Activated B cell treated with CpG ODN at 0.5 μM for 24 hours (primary cell): ENCODE measurements at places on chromosomes 11 and 22.

DNA sequence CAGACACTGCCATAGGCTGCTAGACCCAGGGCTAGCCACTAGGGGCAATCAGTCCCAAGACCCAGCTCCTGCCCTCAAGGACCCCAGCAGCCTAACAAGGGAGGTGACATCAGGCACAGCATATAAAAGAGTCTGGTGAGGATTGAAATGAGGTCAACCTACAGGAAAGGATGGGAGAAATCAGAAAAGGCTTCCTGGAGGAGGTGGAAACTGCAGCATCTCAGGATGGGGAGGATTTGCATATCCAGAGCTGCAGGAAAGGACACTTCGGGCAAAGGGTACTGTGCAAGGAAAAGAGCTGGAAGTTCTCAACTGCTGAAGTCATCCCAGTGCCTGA is 2.9 kb upstream of the ARFGAP2 start:
- DNase-seq: no peak

GRCh38 chr11:36757075-36757474 is 159.0 kb upstream of the RAG2 start:
- no peak for DNase-seq

DNA sequence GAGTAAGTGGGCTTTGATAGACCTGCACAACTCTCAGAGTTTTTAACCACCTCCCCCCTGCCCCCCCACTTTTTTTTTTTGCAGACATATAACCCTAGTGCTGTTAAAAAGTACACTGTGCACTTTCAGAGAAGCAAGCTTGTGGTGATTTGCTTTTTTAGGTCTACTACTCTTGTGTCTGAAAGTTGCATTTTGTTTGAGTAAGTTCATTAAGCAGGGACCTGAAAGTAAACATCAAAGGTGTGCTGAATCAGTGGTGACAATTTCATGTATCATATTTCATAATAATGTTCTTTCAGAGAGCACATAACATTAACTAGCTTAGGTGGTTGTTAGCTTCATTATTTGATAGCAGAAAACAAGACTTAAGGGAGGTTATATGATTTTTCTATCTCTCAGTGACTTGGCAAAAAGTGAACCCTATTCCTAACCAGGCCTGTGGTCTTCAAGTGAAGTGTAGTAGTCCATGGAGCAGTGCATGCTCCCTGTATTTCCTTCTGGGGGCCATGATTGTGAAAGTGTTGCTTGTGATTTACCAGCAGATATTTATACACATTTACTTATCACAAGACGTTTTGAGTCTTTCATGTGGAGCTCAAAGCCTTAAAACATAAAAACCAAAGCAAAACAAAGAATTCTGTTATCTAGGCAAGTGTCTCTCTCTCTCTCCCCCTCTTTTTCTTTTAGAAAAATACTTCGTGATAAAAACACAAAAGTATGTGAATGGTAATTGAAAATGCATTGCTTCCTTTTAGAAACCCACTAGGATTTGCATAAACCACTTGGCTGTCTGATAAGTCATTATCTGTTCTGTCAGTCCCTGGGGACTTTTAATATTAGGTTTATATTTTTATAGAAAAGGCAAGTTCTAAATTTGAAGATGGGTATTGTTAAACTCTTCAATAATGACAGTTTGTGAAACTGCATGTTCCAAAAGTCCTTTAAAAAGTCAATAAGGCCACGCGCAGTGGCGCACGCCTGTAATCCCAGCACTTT is 7.5 kb upstream of the RAG2 start:
- no peak for DNase-seq

DNA sequence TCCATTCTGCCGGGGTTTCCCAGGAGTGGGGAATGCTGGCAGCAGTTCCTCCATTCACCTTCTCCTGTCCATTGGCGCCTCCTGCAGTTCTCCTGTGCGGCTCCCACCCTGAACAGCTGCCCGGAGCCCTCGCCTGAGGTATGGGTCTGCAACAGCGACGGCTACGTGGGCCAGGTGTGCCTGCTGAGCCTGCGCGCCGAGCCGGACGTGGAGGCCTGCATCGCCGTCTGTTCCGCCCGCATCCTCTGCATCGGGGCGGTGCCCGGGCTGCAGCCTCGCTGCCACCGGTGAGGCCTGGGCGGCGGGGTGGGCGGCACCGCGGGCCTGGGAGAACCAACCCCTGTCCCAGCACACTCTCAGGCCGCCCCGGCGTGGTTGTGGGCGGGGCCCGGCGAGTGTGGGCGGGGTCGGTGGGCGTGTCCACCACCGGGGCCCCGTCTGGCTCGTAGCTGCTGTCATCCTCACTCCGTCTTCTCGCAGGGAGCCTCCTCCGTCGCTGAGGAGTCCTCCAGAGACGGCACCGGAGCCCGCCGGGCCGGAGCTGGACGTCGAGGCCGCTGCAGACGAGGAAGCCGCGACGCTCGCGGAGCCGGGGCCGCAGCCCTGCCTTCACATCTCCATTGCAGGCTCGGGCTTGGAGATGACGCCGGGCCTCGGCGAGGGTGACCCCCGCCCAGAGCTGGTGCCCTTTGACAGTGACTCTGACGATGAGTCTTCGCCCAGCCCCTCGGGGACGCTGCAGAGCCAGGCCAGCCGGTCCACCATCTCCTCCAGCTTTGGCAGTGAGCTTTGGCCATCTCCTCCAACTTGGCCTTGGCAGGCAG is 14.0 kb upstream of the RELT start:
- DNase-seq: no peak

DNA sequence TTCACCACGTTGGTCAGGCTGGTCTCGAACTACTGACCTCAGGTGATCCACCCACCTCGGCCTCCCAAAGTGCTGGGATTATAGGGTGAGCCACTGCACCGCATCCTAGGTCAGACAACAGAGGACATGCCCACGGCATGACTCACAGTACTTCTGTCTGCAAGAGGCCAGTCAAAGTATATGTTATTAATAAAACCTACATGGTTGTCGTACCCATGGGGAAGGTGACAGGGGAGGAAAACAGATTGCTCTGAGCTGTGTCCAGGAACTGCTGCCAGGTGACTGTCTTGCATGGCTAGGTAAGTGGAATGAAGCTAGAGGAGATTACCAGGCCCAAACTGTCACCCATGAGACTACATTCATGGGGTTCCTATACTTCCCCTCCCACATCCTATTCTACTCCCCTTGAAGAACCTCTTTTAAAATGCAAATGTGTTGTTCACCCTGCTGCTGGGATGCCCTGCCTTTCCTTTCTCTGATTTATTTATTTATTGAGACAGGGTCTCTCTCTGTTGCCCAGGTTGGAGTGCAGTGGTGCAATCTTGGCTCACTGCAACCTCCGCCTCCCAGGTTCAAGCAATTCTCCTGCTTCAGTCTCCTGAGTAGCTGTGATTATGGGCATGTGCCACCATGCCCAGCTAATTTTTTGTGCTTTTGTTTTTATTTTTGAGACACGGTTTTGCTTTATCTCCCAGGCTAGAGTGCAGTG is 2.0 kb upstream of the NLRX1 start:
- no peak for DNase-seq

DNA sequence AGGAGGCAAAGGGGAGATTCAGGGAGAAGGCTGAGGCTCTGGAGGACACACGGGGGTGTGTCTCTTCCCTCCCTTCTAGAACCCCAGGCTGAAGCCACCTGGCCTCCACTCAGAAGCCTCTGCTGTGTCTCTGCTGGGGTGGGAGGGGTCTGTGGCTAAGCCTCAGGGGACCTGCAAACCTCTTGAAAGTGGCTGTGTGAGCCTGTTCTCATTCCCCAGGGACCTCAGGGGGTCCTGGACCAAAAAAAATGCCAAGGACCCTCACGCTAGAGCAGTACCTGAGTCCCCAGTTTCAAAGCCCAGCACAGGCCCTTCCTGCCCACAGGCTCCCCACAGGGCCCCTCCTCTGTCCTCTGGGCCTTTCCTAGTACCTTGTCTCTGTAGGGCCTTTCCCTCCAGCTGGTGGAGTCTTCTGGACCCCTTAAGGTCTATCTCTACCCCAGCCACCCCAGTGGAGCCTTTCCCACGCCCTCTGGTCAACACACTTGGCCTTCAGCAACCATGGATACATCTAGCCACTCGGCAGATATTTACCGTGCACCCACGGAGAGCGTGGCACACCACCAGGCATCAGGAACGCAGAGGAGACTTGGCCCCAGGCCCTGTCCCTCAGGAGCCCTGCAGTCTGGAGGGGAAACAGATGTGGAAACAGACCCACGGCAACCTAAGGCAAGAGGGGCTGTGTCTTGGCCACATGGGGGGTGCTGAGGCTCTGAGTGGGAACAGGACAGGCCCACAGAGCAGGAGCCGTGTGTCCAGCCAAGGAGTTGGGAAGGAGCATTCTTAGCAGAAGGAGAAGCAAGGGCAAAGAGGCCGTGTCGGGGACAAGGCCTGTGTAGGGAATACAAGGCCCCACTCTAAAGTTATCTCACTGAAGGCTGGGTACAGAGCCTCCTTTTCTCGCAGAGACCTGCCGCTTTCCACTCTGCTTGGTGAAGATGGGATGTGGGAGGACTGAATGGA is 18.5 kb downstream of the PLA2G6 start:
- DNase-seq: peak; percentile 40

DNA sequence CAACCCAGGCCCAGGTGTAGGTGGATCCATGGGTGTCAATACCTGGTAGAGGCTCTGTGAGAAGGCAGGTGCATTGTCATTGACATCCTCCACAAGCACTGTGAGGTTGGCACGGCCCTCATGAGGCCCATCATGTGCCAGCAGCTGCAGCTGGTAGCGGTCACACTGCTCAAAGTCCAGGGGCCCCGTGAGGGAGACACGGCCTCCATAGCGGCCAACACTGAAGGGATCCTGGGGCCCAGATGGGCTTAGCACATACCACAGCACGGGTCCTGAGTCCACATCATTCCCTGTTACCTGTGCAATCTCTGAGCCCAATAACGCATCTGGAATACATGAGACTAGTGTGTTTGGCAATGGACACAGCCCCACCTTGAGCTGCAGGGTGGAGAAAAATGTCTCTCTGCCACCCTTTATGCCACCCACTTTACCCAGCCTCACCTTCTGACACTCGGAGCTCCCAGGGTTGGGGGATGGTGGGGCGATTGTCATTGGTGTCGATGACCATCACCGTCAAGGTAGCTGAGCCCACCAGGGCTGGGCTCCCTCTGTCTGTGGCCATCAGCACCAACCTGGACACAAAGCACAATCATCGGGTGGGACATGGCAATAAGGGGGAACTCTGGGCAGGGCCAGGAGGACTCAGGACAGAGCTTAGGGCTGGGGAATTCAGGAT is 6.1 kb upstream of the TPP1 start:
- no peak for DNase-seq

GRCh38 chr11:3893311-3893710 is 37.8 kb downstream of the STIM1 start:
- DNase-seq: no peak

GRCh38 chr11:88104408-88104807 is 70.8 kb downstream of the RAB38 start:
- DNase-seq: no peak

GRCh38 chr11:72712841-72713240 is 38.6 kb upstream of the PDE2A start:
- no peak for DNase-seq

- no peak for DNase-seq
Measured at GRCh38 chr11:48073031-48073861, 92.9 kb downstream of the PTPRJ start.

DNA sequence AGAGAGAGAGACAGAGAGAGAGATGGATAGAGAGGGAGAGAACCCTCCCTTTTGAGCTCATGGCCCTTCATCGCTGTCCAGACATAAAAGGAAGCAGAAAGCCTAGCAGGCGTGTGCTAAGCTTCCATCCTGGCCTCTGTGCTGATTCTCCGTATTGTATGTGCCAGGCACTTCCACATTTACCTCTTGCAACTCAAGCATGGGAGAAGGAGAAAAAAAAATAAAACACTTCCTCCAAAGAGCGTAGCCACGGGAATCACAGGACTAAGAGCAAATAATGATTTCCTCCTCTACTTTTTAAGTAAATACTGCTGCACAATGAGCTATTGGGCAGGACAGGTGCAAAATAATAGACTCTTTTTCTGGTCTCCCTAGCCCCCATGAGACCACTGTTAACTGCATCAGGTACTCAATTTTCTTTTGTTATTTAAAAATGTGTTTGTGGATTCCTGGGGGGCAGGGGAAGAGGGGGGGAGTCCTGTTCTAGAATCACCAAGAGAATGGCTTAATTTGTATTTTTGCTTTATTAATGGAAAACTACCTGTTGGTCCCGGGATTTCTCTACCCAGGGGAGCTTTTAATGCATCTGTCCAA is 154.3 kb downstream of the NXPE2 start:
- DNase-seq: no peak

GRCh38 chr11:69918938-69919650 is 99.9 kb upstream of the FGF3 start:
- peak; percentile 57 for DNase-seq

GRCh38 chr11:72787216-72788104 is 6.4 kb downstream of the STARD10 start:
- DNase-seq: peak; percentile 33

DNA sequence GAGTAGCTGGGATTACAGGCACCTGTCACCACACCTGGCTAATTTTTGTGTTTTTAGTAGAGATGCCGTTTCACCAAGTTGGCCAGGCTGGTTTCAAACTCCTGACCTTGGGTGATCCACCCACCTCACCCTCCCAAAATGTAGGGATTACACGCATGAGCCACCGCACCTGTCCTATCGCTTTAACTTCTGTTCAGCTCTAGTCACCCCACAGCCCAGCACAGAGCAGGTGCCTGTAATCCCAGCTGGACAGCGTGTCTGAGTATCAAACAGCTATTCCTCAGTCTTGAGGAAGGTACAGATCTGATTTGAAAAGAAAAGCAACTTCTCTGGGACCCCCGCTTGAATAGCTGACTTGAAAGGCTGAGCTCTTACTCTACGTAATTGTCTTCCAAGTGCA is 149.1 kb downstream of the CTTN start:
- DNase-seq: no peak

DNA sequence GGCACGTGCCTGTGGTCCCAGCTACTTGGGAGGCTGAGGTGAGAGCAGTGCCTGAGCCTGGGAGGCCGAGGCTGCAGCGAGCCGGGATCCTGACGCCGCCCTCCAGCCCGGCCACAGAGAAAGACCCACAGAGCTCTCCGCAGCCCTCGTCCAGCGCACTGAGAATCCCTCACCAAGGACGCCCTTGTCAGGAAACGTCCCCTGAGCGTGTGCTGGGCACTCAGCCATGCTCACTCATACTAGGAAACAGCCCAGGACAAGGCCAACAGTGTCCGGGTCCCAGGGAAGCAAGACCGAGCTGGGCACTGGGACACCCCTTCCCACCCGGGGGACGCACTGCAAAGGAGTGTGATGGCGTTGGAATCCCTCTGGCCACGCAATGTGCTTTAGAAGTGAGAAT is 14.5 kb downstream of the DEAF1 start:
- no peak for DNase-seq

- no peak for DNase-seq
Measured at GRCh38 chr11:6630632-6631291, 11.5 kb upstream of the TPP1 start.

- DNase-seq: no peak
Measured at GRCh38 chr22:49068861-49069500, 758.7 kb downstream of the BRD1 start.

GRCh38 chr11:11349870-11350337 is 3.1 kb downstream of the CSNK2A3 start:
- DNase-seq: no peak

GRCh38 chr22:30743257-30744020 is 48.8 kb downstream of the OSBP2 start:
- DNase-seq: no peak

GRCh38 chr11:44901120-44901633 is 49.5 kb downstream of the TP53I11 start:
- DNase-seq: no peak

GRCh38 chr11:126482586-126483108 is 127.2 kb downstream of the ST3GAL4 start:
- no peak for DNase-seq
